ENCODE measurements at places on chromosomes 6 and 20.

DNA sequence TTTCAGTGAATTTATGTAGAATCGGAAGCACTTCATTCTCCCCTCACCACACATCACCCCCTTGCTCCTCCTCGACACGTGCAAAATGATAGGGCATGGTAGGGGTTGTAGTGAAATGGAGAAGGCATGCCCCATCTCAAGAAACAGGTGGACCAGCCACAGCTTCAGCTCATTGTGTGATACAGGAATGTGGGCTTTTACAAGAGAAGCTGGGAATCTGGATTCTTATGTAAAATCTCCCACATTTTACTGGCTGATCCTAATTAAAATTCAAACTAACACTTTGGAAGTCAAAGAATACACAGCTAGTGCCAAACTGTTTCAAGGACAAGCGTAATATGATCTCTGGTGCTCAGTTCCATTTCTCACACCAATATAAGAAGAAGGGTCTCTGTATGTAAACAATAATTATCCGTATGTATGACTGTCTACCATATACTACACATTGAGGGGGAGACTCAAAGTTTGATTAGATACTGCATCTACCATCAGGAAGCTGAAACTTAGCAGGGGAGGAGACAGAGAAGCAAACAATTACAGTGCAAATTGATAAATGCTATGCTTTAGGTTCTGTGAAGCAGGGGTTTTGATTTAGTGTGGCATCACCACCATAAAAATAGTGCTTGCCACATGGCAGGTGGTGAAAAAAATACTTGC lies 24.3 kb upstream of the KIAA0408 start:
- DNase-seq: no peak

DNA sequence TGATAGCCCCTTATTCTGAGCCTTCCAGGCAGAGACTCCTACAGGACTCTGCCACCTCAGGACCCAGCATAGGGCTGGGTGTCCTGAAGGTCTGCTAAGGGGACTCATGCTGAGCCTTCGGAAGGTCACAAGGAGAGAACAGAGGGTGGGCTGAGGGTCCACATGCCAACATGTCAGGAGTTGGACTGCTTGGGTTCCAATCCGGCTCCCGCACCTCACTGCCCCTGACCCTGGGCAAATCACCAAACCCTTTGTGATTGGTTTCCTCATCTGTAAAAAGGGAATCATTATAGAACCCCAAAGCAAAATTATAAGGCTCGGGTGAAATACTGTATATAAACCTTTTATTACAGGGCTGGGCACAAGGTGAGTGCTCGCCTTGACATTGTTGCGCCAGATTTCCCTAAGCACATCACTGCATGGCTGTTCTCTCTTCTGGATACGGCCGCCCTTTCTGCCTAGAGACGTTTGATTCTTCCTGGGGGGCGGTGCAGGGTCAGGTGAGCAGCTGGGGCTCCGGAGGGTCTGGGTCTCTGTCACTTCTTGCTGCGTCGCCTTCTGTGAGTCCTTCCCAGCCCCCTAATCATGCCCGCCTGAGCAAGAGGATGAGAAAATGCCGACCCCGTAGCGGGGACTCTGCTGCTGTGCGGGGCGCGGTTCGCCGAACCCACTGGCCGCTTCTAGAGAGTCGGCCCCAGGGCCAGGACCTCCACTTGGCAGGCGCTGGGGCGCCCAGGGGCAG lies 90.5 kb upstream of the EPB41L1 start:
- DNase-seq: no peak

GRCh38 chr6:160766657-160766988 lies 64.6 kb downstream of the PLG start:
- no peak for DNase-seq

DNA sequence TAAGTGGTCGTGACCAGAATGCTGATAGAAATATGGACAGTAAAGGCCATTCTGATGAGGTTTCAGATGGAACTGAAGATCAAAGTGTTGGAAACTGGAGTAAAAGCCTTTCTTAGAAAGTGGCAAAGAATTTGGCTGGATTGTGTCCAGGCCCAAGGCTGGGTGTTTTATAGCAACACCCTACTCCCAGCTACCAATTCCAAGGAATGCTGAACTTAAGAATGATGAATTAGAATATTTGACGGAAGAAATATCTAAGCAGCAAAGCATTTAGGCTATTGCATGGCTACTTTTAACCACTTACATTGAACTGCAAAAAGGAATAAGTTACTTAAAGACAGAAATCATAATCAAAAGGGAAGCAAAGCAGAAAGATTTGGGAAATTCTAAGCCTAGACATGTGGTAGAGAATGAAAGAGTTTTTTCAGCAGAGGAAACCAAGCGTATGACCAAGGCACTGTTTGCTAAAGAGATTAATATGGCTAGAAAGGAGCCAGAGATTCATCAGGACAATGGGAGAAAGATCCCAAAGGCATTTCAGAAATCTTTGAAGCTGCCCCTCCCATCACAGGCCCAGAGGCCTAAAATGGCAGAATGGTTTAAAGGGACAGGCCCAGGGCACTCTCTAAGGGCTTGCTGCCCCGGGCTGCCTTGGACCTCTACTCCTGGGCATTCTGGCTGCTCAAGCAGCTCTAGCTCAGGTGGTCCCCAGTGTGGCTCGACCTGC lies 25.8 kb downstream of the SDHAF4 start:
- DNase-seq: no peak

DNA sequence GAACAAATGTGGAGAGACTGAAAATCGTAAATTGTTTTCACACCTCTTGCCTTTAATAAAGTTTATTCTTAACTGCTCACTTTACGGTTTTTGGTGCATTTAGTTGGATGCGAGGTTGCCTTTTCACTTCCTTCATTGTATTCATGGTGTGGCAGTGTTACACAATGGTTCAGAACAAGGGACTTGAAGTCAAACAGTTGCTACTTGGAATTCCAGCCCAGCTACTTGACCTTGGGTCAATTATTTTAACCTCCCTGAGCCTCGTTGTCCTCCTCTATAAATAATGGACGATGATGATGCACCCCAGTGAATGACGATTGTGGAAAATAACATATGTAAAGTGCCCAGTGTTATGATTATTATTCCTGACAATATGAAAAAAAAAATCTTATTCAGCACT lies 72.3 kb downstream of the CARMIL1 start:
- no peak for DNase-seq

GRCh38 chr6:156980948-156981347 lies 203.8 kb downstream of the ARID1B start:
- no peak for DNase-seq

- DNase-seq: no peak
Observed at GRCh38 chr6:168828800-168829199, 387.8 kb downstream of the SMOC2 start.

DNA sequence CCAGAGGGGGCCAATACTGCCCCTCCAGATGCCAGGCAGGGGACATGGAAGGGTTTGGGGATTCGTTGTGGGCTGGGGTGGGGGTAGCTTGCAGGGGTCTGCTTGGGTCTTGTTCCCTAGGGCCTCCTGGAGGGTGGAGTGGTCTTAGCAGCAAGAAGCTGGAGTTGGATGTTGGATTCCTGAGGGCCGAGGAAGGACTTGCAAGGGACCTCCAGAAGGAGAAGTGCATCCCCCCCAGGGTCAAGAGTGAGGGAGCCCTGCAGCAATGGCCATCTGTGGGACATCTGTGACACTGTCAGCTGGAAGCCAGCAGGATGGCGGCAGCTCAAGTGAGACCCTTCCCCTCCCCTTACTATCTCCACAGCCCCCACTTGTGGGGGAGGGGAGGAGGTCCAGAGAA lies 25.4 kb upstream of the CCN5 start:
- DNase-seq: no peak

DNA sequence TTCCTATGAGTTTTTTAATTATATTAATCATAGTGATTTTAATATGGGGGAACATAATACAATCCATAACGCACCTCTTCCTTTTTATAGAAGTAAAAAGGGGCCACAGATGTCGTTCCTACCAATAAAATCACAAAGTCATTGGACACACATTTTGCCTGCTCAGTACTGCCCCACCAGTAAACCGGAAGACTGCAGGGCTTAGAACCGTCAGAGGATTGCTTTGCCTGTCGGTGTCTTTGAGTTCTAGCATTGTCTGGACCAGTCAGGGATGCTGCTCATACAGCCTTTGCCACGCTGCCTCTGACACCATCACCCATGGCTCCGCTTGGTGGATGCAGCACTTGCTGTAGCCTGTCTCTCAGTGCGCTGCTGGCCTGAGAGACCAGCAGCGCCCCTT lies 853.6 kb downstream of the C6orf118 start:
- no peak for DNase-seq

- DNase-seq: no peak
Observed at GRCh38 chr6:63584566-63584965, 12.3 kb downstream of the LOC128125822 start.

DNA sequence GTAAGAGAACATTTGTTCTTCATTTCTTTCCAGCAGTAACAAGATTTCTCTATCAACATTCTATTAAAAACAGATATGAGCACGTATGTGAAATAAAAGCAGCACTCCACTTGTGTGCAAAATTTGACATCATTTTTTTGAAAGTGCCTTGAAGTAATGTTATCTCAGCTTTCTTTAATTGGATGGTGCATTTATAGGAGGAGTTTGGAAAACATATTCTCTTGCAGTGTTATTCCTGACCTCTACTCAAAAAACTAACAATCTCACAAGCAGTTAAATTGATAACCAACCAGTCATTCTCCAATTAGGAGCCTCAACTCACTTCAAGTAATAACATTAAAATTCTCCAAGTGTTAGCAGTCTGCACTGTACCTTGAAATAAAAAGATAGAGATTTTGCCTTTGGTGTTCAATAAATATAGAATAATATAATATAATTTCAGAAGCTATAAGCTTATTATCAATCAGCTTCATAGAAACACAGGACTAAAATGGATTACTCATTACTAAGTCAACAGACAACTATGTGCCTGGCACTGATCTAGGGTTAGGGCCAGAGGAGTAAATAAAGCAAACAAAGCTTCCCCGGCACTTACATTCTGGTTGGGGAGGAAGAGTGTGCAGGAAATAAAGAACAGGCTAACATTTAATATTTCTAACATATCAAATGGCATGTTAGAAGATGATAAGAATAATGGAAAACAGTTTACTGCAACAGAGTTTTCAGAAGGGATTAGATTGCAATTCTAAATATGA lies 149.0 kb upstream of the SGK1 start:
- no peak for DNase-seq

- DNase-seq: no peak
Observed at GRCh38 chr6:25366903-25367545, 87.8 kb downstream of the CARMIL1 start.

DNA sequence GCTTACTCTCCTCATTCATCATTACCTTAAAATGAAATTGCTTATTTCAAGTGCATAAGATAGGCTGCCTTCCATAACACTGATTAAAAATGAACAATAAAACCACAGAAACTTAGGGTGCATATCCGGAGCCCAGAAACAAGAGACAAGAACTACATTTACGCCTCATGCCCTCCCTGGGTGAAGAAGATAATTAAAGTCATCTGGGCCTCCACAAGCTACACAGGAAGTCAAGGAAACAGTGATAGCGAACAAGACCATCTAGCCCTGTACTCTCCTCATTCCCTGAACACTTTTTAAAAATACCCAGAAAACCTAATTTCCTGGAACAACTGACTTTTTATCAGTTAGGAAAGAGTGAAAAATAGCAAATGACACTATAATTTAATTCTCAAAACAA lies 6.3 kb downstream of the SOD2 start:
- no peak for DNase-seq
